ENCODE measurements at places on chromosomes 5 and 9. TPM values are rescaled to one million over a fixed set of nuclear protein-coding genes. Genes with fewer than 3 reads are reported as not detected.

Gene HEMGN
- 20.6 TPM for polyA plus RNA-seq

Gene ECSCR
- 34.0 TPM for polyA plus RNA-seq

Gene ZNF618
- 22.5 TPM for polyA plus RNA-seq

- no peak for DNase-seq
Observed at GRCh38 chr9:134942011-134942787, 24.5 kb upstream of the FCN1 start.

Gene CDKN2B
- 0.16 TPM for polyA plus RNA-seq

DNA sequence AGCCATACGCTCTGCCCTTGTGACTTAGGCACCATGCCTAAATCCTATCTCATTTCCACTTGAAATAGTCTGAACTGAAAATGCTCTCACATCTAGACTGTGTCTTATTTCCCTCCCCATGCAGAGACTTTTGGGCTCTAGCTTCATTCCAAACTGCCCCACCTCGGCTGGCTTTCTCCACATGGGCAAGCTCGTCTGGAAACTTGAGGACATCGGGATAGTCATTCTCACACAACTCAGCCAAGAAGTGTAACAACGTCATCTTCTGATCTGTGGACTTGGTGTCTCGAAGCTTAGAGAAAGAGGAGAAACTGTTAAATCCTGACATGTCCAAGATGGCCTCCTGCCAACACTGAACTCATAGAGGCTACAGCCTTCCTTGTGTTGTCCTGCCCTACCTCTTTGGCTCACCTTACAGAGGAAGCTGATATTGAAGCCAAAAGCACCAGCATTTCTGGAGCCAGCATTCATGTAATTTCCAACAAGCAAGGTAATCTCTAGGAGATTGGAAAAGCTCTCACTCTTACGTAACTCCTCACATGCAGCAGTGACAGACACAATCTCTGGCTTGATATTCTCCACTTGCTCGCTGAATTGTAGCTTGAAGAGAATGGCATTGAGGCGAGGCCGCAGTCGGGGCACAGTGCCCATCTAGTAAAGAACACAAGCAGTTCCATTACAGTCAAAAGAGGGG is 39.6 kb downstream of the PCDHGC5 start:
- peak; percentile 88 for DNase-seq

DNA sequence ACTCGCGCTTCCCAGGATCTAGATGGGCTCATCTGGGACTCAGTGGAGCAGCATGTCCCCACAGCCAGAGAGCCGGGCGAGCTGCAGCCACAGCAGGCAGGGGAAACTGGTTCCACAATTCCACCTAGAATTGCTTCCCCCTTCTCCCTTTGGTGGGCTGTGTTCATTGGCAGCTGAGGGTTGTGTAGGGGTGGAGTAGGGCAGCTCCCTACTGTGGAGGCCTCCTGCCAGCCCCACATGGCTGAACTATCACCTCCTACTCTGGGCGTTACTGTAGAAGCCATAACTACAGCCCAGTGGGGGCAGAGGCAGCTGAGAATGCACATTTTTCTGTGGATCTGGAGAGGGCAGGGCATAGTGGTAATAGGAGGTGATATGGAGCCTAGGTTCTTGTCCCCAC is 44.8 kb downstream of the PPARGC1B start:
- DNase-seq = no peak

Gene ANAPC2
- 30.4 TPM for polyA plus RNA-seq

GRCh38 chr5:113678924-113679575 is 165.6 kb downstream of the YTHDC2 start:
- DNase-seq = no peak

DNA sequence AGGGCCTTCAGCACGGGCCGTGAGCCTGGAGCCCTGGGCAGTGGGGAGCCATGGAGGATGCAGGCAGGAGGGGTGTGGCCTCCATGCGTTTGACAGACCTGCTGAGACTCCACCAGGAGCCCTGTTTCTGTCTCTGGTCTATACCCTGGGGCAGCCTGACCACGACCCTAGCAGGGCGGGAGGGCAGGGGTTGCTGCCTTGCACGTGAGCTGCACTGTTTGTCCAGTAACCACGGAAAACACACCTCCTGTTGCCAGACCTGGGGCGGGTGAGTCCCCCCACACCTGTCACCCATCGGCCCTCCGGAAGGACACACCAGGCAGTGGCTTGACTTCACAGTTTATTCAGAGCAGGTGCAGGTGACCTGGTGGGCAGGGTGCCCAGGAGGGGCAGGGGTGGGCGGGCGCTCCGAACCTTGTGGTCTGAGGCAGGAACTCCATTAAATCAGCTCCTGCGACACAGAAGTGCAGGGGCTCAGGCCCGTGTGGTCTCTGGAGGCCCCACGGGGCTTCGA is 3.9 kb downstream of the LCN8 start:
- no peak for DNase-seq

- no peak for DNase-seq
Observed at GRCh38 chr5:158313733-158314464, 455.0 kb upstream of the CLINT1 start.

GRCh38 chr9:34256987-34257585 is 72.0 kb downstream of the KIF24 start:
- no peak for DNase-seq

Gene SPRY4
- not detected for polyA plus RNA-seq

Gene CIZ1
- 87.6 TPM for polyA plus RNA-seq

- no peak for DNase-seq
Observed at GRCh38 chr5:150158170-150158949, 2.7 kb upstream of the PDGFRB start.

DNA sequence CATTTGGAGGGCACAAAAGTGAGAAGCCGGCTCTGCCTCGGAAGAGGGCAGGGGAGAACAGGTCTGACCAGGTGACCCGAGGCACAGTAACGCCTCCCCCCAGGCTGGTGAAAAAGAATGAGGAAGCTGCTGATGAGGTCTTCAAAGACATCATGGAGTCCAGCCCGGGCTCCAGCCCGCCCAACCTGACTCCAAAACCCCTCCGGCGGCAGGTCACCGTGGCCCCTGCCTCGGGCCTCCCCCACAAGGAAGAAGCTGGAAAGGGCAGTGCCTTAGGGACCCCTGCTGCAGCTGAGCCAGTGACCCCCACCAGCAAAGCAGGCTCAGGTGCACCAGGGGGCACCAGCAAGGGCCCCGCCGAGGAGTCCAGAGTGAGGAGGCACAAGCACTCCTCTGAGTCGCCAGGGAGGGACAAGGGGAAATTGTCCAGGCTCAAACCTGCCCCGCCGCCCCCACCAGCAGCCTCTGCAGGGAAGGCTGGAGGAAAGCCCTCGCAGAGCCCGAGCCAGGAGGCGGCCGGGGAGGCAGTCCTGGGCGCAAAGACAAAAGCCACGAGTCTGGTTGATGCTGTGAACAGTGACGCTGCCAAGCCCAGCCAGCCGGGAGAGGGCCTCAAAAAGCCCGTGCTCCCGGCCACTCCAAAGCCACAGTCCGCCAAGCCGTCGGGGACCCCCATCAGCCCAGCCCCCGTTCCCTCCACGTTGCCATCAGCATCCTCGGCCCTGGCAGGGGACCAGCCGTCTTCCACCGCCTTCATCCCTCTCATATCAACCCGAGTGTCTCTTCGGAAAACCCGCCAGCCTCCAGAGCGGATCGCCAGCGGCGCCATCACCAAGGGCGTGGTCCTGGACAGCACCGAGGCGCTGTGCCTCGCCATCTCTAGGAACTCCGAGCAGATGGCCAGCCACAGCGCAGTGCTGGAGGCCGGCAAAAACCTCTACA is 11.8 kb downstream of the QRFP start:
- no peak for DNase-seq

- no peak for DNase-seq
Observed at GRCh38 chr5:14421851-14422250, 159.7 kb upstream of the OTULINL start.

GRCh38 chr5:151798674-151799073 is 26.9 kb downstream of the G3BP1 start:
- no peak for DNase-seq

Gene MCC
- polyA plus RNA-seq = 22.8 TPM

- DNase-seq = no peak
Observed at GRCh38 chr5:131974956-131975726, 29.7 kb upstream of the MEIKIN start.

Gene PCDHB3
- not detected for polyA plus RNA-seq

Gene TEX10
- polyA plus RNA-seq = 26.0 TPM

Gene TTC16
- not detected for polyA plus RNA-seq

GRCh38 chr9:129323376-129323998 is 145.4 kb upstream of the IER5L start:
- DNase-seq = no peak

DNA sequence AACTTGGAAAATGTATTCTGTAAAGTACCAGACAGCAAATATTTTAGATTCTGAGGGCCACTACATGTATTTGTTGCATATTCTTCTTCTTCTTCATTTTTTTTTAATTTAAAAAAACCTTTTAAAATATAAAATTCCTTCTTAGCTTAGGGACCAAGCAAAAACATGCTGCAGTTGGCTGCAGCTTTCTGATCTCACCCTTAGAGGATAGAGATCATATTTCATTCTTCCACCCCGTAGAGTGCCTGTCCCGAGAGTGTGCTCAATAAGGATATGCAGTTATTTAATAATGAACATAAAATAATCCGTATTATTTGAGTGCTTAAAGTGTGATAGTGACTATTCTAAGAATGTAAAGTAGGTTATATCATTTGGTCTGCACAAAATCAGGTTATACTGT is 204.2 kb upstream of the CD180 start:
- DNase-seq = no peak

GRCh38 chr5:67156976-67157583 is 39.5 kb downstream of the CD180 start:
- DNase-seq = no peak

DNA sequence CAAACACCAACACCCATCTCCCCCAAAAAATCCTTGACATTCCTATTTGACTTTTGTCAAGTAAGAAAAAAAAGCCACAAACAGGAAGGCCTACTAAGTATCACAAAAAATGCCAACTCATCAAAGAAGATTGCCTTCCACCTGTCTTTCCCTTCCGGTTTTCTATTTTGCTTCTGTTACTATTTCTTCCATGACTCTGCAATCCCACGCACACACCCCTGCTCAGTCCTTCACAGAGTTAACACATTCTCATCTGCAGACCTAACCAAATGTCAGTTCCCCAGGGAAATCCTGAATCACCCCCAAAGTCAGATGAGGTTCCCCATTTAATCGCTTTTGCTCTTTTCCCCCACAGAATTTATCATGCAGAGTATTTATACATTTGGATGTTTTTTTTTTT is 15.1 kb downstream of the LPAR1 start:
- DNase-seq = no peak

- no peak for DNase-seq
Observed at GRCh38 chr5:119055294-119055693, 15.6 kb upstream of the DMXL1 start.

DNA sequence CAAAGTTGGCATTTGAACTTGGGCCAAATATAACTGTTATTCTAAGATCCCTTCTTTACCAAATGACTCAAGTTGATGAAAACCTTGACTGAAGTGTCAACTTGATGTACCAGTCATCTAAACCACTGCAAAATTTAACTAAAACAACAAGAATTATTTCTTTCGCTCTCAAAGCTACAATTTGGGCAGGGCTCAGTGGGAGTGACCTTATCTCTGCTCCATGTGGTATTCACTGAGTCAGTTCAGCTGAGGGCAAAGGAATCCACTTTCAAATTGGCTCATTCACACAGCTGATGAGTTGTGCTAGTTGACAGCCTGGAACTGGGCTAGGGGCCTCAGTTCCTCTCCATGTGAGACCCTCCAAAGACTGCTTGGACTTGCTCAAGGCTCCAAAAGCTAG is 166.3 kb downstream of the RORB start:
- no peak for DNase-seq

DNA sequence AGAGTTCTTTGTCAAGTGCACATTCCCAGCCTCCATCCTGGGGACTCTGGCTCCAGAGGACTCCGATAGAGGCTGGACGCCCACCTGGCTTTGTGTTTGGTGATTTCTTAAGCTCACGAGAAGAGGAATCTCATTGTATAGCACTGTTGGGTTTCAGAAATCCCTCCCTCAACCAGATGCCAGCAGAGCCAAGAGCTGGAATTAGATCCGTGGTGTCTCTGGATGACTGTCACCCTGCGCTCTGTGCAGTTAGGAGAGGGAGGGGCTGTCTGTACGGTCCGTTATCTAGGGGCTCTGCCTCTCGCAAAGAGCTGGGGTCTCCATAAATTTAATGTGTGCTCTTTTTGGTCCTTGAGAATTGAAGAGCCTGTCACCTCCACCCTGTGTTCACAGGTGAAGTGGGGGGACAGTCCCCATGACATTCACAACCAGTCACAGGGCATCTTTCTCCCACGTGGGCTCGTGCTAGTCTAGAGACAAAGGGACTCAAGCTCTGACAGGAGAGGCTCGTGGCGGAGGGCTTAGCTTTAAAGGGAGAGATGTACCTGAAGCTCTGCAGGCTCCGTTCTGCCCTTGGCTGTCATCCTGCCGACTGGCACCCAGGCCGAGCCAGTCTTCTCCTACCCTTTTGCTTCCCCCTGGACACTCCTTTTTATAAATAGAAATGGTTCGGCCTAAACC is 41.4 kb downstream of the FAM78A start:
- DNase-seq = no peak

Gene SLCO6A1
- polyA plus RNA-seq = 0.63 TPM

DNA sequence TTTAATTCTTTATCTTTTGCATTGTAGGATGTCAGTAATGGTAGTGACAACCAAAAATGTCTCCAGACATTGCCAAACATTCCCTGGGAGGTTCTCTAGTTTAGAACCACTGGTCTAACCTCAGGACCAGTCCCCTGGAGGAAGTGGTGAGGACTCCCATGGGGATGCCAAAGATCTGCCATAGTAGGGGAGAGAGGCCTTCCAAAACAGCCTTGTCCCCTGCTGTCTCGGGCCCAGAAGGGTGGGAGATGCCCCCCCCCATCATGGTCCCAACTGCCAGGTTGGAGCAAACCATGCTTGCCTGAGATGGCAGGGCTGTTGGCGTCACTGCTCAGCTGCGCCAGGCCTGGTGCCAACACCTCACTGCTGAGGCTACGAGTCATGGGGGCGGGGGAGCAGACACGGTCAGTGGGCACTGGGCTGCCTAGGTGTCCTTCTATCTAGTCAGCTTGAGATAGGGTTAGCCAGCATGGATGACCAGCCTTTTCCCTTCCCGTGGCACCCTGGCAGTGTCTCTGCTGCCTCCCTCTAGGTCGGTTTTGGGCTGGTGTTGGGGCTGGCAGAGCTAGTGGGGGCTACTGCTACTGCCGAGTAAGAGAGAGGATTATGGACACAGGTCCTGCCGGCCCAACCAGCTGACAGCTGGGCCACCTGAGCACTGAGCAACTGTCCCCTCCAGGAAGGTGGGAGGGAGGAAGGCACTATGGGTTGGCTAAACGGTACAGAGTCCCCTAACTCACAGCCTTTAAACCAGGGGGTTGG is 8.3 kb upstream of the CXXC5 start:
- DNase-seq = no peak

GRCh38 chr9:122857815-122858214 is 29.4 kb upstream of the PDCL start:
- DNase-seq = no peak

All from muscle of arm (tissue), 14 donors.